Breast epithelium (tissue), 4 donors: ENCODE measurements at places on chromosomes 1 and 21.
A peak's percentile ranks its signal among the peaks of the same experiment; 100 is the strongest.

- DNase-seq = no peak
These were observed 36.2 kb downstream of the EPS15 start for GRCh38 chr1:51482881-51483280.

DNA sequence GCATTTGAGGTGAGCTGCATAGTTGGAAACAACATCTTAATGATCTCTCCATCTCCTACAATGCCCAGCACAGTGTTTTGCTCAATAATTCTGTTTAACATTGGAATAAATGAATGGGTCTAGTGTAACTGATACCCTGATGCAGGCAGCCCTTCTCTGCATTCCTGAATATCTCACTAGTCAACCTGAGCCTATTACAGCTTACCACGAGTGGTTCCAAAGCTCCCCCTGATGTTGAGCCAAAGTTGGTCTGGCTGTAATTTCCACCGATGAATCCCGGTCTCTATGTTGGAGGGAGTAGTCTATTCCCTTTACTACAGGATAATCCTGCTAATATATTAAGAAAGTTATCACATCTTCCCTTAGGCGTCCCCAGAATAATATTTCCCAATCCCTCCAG lies 63.8 kb downstream of the ZBTB18 start:
- DNase-seq = no peak

DNA sequence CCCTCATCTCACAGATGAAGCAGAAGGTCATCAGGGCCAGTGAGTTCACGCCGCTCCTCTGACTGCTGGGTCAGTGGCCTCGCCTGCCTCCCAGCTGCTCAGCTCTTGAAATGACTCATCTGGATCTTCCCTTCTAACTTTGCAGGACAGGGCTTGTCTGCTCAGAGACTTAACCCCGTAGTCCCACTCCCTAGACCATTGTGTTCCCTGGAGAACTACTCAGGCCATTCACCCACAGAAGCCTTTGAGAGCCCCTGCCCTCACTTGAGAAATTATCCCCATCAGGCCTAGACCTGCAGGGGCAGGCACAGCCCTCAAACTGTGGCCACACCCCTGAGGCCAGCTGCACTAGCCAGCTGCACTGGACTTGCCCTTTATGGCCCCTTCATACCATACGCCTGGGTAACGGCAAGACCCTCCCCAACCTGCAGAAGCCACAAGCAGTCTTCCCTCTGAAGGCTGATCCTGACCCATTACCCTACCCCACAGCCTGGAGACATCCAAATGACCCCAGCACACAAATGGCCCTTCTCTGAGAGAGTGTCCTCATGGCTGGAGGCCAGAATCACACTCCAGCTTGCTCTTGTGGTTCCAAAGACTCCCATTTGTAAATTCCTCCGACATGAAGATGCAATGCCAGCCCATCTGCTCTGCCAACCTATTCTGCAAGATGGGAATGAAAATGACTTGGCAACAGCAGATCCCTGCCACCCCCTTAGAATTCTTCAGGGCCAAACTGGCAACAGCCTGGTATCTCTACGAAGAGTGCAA lies 33.2 kb downstream of the RCSD1 start:
- DNase-seq = peak; percentile 84

GRCh38 chr21:22468893-22469292 lies 1470.7 kb downstream of the NCAM2 start:
- DNase-seq = no peak

GRCh38 chr1:77012066-77012465 lies 144.8 kb downstream of the ST6GALNAC5 start:
- DNase-seq = no peak

DNA sequence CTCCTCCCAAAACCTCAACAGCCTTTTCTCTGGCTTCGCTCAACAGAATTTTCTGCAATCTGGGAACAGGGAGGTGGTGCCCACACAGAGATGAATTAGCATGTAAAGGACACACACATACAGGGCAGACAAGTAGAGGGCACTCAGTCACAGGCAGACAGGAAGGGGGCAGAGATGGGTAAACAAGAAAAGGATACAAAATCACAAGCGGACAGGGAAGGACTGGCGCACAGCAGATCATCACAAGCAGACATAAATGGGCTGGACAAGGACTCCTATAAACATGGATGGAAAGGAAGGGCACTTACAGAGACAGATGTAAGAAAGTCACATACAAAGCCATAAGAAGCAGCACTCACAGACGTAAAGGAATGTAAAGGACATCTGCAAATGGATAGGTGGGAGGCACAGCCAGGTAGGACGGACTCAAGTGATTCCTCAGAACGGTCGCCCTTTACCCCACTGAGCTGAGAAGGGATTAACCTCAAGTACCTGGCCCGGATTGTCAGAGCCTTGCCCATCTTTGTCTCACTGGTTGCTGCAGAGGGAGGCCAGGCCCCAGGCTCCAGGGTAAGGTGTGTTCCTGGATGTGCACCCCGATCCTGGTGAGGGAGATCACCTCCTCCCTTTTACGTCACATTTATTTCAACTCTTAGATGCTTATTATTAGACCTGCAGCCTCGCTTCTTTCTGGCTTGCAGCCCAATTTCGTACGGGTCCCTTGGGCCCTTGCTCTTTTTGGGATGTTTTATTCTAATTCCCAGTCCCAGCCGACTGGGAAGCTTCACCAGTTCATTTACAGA lies 836 bp upstream of the PRCC start:
- DNase-seq = no peak

- DNase-seq = no peak
These were observed 69.2 kb upstream of the SSBP3 start for GRCh38 chr1:54475357-54475881.
